ENCODE measurements at places on chromosomes 11 and 22. TPM values are rescaled to one million over a fixed set of nuclear protein-coding genes. Genes with fewer than 3 reads are reported as not detected.

GRCh38 chr11:1382831-1383607 is 6.7 kb upstream of the BRSK2 start:
- H3K4me3 ChIP-seq: peak overlapping the region; percentile 71
- H3K27me3 ChIP-seq: peaks cover 33% of the 10 kb centered on the region
- no peak for DNase-seq
- H3K27ac ChIP-seq: no peak overlapping the region
- no peaks in the 10 kb centered on the region for H3K36me3 ChIP-seq

DNA sequence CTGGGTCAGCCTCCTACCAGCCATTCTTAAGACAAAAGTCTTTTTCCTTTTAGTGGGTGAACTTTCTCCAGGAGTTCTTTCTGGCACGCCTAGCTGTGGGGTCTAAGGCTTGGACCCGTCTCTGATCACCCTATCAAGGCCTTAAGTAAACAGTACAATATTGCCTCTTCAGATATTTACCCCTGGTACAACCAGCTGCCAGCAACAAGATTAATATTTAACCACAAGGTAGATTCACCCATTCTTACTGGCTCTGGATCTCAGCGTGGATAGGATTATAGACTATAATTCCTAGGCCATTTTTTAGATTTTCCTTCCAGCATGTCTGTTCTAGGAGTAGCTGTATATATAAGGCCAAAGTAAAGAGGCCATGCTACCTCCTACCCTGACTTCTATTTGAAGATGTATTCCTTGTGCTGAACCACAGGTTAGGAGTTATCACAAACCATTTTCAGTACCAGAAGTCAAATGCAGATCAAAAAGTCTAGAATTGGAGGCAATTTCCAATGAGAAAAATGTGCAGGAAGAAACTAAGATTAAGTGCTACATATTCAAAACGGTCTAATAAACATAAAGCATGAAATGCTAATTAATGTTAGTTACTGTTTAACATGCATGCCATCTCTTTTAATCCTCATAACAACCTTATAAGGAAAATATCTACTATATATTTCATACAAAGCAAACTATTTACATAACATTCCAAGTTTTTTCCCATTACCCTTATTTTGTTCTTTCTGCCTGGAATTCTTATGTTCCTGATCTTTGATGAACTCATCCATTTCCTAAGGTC is 110.0 kb upstream of the SYN3 start:
- H3K27ac ChIP-seq: no peak overlapping the region
- no peak for DNase-seq
- H3K4me1 ChIP-seq: no peaks in the 10 kb centered on the region
- no peaks in the 10 kb centered on the region for H3K36me3 ChIP-seq

- H3K27ac ChIP-seq: peak overlapping the region; percentile 57
- DNase-seq: peak; percentile 94
- no peaks in the 10 kb centered on the region for H3K36me3 ChIP-seq
- H3K4me1 ChIP-seq: peaks cover 7% of the 10 kb centered on the region
Observed at GRCh38 chr22:20418211-20418788, 19.3 kb downstream of the SCARF2 start.

Gene TBX10
- not detected for total RNA-seq

GRCh38 chr11:41872426-41872825 is 413.0 kb upstream of the LRRC4C start:
- no peaks in the 10 kb centered on the region for H3K27me3 ChIP-seq
- no peak overlapping the region for H3K27ac ChIP-seq
- H3K4me1 ChIP-seq: no peaks in the 10 kb centered on the region
- H3K36me3 ChIP-seq: no peaks in the 10 kb centered on the region

DNA sequence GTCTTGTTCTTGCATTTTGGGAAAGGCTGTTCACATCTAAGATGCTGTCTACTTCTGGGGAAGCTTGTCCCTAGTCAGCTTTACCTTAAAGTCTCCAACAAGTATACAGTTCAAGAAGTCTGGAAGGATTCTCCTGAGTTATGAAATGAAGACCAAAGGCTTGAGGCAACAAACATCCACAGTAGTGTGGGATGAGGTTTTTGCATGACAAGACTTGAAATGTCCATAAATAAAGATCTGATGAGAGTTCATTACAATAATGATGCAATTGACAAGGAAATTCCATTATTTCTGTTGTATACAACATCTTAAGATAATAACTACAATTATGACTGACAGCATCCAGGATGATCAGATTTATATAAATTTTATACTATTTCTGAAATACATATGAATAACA is 21.3 kb upstream of the KDM4E start:
- no peak for DNase-seq
- no peaks in the 10 kb centered on the region for H3K36me3 ChIP-seq
- no peak overlapping the region for H3K27ac ChIP-seq
- peaks cover 5% of the 10 kb centered on the region for H3K4me1 ChIP-seq
- peaks cover 25% of the 10 kb centered on the region for H3K27me3 ChIP-seq

GRCh38 chr11:104926771-104927611 is 28.7 kb upstream of the CASP12 start:
- H3K27me3 ChIP-seq: peaks cover 18% of the 10 kb centered on the region
- no peak overlapping the region for H3K4me3 ChIP-seq
- H3K4me1 ChIP-seq: no peaks in the 10 kb centered on the region
- H3K36me3 ChIP-seq: peaks cover 6% of the 10 kb centered on the region

DNA sequence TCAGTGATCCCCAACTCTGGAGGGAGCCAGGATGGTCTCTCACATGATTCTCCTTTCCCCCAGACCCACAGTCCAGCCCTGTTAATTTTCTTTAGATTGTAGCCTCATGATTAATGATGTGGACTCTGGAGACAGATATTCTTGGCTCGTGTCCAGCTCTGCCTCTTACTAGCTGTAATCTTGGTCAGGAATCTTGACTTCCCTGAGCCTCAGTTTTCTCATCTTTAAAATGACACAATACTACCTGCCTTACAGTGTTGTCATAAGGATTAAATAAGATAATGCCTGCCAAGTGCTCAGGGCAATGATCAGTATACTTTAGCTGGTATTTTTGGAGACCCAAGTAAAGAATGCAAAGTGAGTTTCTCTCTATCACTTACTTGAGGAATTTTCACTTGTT is 60.0 kb downstream of the SPECC1L start:
- peaks cover 8% of the 10 kb centered on the region for H3K4me1 ChIP-seq
- H3K27me3 ChIP-seq: no peaks in the 10 kb centered on the region
- H3K4me3 ChIP-seq: no peak overlapping the region
- peaks cover 41% of the 10 kb centered on the region for H3K36me3 ChIP-seq

Gene HTR3B
- not detected for total RNA-seq

DNA sequence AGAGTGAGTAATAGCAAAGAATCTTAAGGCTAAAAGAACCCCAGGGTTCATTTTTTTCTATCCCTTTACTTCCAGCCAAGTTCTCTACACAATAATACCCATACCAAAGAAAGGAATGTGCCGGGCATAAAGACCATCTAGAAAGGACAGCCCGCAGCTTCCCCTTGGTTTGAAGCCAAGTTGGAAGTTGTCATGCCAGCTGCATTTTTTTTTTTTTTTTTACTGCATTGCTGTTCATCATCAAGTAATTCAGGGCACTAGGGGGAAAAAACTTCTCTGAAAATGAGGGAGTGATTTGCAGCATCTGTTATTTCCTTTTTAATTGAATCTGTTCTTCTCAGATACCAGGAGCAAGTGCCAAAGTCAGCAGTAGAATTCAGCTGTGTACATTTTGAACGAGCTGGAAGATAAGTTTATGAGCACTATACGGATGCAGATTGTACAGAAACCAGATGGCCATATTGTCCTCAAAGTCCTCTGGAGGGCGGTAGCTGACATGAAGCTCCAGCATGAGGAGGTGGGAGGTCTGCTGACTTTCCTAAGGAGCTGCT is 56.4 kb downstream of the UBASH3B start:
- H3K36me3 ChIP-seq: peaks cover 3% of the 10 kb centered on the region
- no peak for DNase-seq
- peak overlapping the region; percentile 19 for H3K4me3 ChIP-seq
- no peaks in the 10 kb centered on the region for H3K27me3 ChIP-seq
- peak overlapping the region; percentile 77 for H3K27ac ChIP-seq

Gene F2
- total RNA-seq: 0.19 TPM

DNA sequence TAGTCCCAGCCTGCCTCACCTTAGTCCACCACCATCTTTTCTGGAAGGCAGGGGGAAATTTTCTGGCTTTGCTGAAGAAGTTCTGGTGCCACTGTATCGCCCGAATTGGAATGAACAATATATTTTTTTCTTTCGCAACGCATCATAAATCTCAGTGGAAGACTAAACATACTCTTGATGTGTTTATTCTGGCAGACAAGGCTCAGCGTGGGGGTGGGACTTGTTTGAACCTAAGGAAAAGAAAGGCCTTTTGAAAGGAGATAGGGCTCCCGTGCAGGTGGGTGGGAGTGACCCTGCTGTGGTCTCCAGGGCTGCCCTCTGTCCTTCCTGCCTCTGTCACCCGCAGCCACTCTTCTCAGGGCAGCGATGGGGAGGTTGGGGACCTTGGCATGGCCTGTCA is 42.5 kb downstream of the CD82 start:
- no peaks in the 10 kb centered on the region for H3K27me3 ChIP-seq
- peaks cover 2% of the 10 kb centered on the region for H3K36me3 ChIP-seq
- no peak overlapping the region for H3K4me3 ChIP-seq
- H3K27ac ChIP-seq: no peak overlapping the region
- peaks cover 32% of the 10 kb centered on the region for H3K4me1 ChIP-seq
- DNase-seq: no peak

DNA sequence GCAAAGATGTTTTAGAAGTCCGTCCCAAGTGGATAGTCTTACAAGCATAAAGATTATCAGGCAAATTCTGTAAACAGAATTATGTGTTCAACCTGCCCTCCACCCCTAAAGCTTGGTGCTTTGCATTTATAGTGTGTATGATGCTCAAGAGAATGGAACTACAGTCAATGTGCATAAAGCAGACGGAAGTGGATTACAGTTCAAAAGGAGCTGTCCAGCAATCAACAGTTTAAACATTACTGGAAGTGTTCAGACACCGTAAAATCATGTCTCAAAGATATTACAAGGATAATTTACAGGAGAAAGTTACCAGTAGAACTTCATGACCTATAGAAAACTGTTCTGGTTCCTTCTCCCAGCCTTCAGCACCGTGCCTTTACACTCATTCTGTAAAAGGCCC is 1.0 kb downstream of the RIC3 start:
- H3K27me3 ChIP-seq: peaks cover 54% of the 10 kb centered on the region
- peaks cover 10% of the 10 kb centered on the region for H3K4me1 ChIP-seq
- no peak overlapping the region for H3K27ac ChIP-seq

DNA sequence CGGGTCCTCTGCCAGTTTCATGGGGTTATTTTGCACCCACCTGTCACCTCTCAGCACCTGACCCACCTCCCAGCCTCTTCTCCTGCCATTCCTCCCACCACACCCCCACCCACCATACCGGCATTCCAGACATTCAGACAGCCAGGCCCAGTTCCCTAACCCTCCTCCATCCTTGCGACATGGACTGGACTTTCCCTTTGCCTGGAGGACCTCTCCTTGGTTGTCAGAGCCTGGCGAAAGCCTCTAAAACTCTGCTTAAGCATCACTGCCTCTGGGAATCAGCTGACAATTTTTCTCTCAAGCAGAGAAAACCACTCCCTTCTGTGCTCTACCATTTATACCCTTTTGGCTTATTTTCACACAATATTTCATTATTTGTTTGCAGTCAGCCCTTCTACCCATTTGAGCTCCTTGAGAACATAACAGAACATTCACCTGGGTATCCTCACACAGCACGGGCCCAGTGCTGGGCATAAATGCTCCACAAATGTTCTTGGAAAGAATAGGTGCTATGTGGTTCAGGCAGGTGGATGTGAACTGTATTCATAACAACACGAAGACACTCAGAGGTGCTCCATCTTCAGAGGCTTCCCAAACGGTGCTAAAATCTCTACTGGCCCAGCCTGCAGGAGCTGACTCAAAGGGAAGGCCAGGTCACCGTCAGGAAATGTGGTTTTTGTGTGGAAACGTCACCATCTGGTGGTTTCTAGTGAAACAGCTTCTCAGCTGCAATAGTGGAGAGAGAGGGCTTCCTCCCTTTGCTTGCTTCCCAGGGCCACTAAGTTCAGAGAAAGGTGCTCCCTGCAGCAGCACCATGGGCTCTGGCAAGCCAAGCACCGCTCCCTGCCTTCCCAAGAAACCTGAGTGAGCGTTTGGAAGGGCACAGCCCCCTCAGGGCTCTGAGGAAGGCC is 10.4 kb downstream of the SPATA19 start:
- H3K27ac ChIP-seq: no peak overlapping the region
- DNase-seq: no peak
- no peaks in the 10 kb centered on the region for H3K27me3 ChIP-seq
- H3K36me3 ChIP-seq: no peaks in the 10 kb centered on the region
- H3K4me3 ChIP-seq: no peak overlapping the region
- H3K4me1 ChIP-seq: no peaks in the 10 kb centered on the region

- DNase-seq: no peak
- no peaks in the 10 kb centered on the region for H3K36me3 ChIP-seq
- H3K27me3 ChIP-seq: no peaks in the 10 kb centered on the region
- H3K4me3 ChIP-seq: peak overlapping the region; percentile 50
- H3K4me1 ChIP-seq: peaks cover 38% of the 10 kb centered on the region
- H3K27ac ChIP-seq: peak overlapping the region; percentile 86
Observed at GRCh38 chr22:42699281-42699975, 21.2 kb downstream of the A4GALT start.

DNA sequence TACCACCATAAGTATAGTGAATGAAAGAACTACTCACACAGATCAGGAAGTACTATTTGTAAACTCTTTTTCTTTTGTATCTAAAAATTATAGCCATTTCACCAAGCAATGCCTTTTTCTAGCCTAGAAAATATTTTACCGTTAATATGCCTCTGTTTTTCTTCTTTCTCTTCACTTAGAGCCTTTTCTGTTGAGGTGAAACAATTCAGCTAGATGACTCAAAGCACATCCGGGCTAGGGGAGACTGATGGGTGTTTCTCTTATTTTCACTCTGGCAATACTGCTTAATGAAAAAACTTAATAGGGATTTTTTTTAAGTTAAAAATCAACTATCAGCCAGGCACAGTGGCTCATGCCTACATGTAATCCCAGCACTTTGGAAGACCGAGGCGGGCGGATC is 93.3 kb downstream of the SGSM3 start:
- no peak overlapping the region for H3K4me3 ChIP-seq
- H3K4me1 ChIP-seq: peaks cover 8% of the 10 kb centered on the region
- H3K36me3 ChIP-seq: peaks cover 12% of the 10 kb centered on the region
- no peak for DNase-seq
- H3K27ac ChIP-seq: no peak overlapping the region

- DNase-seq: peak; percentile 96
- H3K36me3 ChIP-seq: no peaks in the 10 kb centered on the region
- peaks cover 30% of the 10 kb centered on the region for H3K4me1 ChIP-seq
- H3K27me3 ChIP-seq: no peaks in the 10 kb centered on the region
Observed at GRCh38 chr22:25447686-25448434, 116.6 kb upstream of the GRK3 start.

DNA sequence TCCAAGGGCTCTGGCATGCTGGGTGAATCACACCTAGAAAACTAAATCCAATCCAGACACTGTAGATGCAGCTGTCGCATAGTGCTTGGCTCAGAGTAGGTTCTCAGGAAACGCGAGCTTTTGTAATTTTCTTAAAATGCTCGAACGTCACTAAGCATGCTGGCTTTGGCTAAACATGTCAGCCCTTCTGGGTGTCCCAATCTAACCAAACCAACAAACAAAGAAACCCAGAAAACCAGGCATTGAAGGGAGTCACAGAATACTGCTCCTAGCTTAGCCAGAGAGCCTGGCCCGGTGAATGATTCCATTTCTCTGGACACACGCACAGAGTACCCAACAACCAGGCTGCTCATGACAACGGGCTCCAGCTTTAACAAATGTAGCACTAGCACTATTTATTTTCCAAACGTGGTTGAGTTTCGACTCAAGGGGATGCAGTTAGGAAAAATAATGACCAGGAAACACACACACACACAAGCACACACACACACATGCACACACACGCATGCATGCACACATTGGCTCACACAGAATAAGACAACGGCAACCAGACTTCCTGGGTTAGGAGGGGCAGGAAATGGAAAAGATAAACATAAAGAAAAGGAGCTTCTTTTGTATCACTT is 492.6 kb downstream of the MIAT start:
- H3K4me3 ChIP-seq: no peak overlapping the region
- no peak for DNase-seq
- peaks cover 20% of the 10 kb centered on the region for H3K4me1 ChIP-seq
- no peaks in the 10 kb centered on the region for H3K27me3 ChIP-seq
- H3K36me3 ChIP-seq: no peaks in the 10 kb centered on the region

All from osteocyte (in vitro differentiated cells).